ENCODE measurements at places on chromosomes 1 and 21.

DNA sequence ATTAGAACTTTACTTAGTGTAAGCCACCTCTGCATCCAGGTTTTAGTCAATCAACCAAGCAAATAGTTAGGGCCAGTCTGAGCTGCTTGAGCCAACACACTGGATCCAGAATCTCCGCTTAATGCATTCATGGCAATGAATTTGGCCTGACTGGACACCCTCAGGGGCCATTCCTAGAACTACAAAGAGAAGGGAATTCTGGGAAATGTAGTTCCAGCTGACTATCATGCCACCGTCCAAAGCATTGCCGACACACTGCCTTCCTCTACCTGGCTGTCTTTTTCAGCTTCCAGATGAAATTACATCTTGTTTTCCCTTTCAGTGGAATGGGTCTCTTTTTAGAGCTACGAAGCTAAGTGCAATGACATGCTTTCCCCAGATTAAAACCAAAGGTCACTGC, 163.0 kb upstream of the IGSF21 start:
- no peak for DNase-seq

GRCh38 chr1:48469616-48470480, 2.2 kb downstream of the SPATA6 start:
- no peak for DNase-seq

DNA sequence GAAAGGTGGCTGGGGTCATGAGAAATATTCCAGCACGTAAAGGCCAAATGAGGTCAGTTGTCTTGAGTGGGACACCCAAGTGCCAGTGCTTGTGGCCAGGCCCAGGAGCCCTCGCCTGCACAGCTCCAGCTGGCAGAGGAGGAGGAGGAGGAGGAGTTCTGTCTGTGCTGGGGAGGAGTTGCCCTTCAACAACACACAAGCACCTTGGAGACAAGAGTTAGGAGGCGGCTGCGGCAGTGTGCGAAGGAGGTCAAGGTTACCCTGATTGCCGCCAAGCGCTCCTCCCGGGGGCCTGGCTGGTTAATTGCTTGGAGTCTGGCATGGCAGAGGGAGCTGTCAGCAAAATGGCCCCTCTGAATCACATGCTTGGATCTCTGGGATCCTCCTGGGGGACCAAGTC, 45.1 kb downstream of the GRIK3 start:
- no peak for DNase-seq

DNA sequence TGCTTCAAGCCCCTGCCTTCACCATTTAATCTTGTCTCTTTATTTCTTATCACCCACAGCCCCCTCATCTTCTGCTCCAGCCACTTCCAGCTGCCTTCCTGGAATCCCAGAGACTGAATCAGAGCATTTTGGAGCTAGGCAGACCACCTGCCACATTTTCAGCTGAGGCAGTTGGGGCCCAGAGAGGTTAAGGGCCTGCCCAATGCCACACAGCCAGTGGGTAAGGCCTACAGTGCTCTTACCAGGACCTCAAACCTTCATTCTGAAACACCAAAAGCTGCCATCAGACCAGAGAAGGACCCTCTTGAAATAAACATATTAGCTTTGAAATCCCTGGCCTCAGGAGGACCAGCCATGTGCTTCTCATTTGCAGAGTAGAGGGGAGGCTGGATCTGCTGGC, 17.6 kb upstream of the SLC6A17 start:
- DNase-seq: no peak

GRCh38 chr1:17188889-17189631, 15.9 kb upstream of the PADI1 start:
- DNase-seq: no peak

GRCh38 chr1:41613689-41614574, 129.4 kb upstream of the EDN2 start:
- DNase-seq: no peak

- no peak for DNase-seq
Measured at GRCh38 chr1:172960019-172960418, 90.7 kb downstream of the TNFSF18 start.

GRCh38 chr1:7613106-7613850, 157.8 kb upstream of the VAMP3 start:
- no peak for DNase-seq

GRCh38 chr1:168733241-168733640, 4.2 kb upstream of the DPT start:
- DNase-seq: no peak

DNA sequence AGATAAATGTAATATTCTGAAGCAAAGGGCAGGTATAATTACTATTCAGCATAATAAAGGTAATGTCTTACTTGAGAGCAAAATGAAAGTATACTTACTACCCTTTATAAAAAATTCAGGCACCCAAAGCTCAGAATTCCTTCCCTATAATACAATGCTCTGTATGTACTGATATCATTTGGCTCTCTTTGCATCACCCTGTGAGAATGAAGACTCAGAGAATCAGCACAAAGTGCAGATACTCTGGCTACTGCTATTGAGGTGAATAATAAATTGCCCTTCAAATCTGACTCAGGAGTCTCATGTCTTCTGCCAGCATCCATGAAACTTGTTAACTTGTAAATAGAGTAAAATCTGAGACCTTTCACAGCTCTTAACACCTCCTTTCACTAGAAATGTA, 108.5 kb upstream of the KCTD3 start:
- no peak for DNase-seq

GRCh38 chr1:199202331-199202730, 563.5 kb downstream of the PTPRC start:
- no peak for DNase-seq

GRCh38 chr1:213761845-213762407, 225.8 kb upstream of the PROX1 start:
- no peak for DNase-seq

DNA sequence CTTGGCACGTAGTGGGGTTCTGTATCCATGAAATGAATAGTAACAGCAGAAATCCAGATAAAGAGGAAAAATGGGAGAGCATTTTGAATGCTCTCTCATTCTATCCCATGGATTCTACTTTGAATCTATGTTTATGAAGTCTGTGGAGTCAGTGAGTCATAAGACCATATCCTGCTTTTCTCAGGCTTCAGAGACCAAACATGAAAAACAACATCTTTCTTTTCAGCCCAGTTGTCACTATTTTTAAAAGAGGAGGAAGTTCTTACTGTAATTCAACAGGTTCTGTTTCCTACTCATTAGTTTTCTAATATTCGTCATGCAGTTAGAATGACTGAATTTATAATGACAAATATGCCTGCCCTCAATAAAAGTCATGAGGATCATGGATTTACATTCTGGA, 39.4 kb upstream of the CD55 start:
- no peak for DNase-seq

- no peak for DNase-seq
Measured at GRCh38 chr1:100394285-100394684, 42.0 kb downstream of the CDC14A start.

DNA sequence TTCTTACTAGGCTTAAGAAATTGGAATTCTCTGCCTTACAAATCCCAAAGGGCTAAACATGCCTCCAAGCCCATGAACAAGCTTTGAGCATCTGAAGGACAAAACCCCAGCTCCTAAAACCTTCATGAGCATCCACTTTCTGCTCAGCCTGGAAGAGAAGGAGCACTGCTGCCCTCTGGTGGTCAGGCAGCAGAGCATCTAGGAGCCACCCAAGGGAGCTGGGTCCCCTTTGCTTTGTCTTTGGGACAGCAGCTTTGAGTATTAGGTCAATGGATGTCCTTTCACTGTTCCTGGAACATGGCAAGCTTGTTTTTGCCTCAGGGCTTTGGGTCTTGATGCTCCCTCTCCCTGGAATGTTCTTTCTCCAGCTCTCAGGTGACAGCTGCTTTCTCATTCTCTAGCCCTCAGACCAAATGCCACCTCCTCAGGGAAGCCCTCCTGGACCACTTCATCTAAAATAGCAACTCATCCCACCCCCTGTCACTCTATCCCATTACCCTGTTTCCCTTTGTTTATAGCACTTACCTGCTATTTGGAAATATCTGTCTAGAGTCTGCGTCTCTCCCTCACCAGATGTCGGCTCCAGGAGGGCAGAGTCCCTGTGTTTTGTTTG, 25.7 kb downstream of the RAB7B start:
- peak; percentile 71 for DNase-seq

DNA sequence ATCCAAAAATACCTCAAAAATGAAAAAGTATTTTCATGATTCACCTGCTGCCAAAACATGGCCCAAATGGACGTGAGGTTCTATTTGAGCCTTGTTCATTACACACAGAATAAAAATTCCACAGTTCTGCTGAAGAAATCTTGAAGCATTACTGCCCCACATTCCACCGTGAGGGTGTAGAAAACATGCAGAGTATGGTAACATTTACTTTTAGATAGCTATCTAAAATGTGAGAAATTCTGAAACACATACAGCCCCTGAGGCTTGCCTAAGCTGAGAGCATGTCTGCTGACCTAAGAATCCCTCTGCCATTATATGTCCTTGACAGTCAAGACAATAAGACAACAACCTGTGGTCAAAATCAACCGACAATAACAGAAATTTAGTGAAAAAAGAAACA, 186.5 kb downstream of the DSCAM start:
- DNase-seq: no peak

DNA sequence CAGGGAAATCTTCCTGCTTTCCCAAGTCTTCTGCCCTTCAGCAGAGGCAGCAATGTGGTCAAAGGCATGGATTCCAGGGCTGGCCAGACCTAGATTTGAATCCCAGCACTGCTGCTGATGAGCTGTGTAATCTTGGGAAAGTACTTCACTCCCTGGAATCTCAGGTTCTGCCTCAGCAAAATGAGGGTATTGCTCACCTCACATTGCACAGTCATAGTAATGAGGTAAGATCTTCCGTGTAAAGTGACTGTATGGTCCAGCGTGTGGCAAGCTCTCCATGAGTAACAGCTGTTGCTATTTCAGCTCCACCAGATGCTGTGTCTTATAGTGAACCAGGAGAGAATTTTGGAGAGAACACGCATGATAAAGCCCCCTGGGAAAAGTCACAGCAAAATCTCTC, 56.1 kb upstream of the F3 start:
- no peak for DNase-seq

- no peak for DNase-seq
Measured at GRCh38 chr1:218380125-218380977, 35.2 kb downstream of the TGFB2 start.

DNA sequence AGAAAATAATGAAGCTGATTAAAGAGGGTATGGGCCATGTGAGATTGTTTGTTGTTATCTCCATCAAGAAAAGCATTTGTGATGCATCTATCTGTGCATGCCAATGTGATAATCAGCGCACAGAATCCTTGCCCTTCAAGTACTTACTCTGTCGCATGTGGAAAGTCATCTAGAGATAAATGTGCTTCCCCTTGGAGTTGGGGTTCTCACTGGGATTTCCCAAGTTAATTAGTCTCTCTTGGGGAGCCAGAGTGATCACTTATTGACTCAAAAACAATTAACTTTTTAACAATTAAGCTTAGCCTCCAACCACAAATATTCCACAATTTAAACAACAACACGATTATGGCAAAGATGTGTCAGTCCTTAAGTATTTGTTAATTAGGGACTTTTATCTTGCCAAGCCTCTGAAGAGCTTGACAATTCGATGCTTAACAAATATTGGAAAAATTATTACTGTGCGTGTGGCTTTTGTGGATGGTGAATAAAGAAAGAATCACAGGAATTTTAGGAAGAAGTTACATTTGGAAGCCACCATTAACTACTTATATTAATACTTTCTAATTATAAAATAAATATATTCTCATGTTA, 17.5 kb downstream of the RHOU start:
- no peak for DNase-seq

GRCh38 chr1:10103193-10103592, 70.4 kb downstream of the UBE4B start:
- no peak for DNase-seq

DNA sequence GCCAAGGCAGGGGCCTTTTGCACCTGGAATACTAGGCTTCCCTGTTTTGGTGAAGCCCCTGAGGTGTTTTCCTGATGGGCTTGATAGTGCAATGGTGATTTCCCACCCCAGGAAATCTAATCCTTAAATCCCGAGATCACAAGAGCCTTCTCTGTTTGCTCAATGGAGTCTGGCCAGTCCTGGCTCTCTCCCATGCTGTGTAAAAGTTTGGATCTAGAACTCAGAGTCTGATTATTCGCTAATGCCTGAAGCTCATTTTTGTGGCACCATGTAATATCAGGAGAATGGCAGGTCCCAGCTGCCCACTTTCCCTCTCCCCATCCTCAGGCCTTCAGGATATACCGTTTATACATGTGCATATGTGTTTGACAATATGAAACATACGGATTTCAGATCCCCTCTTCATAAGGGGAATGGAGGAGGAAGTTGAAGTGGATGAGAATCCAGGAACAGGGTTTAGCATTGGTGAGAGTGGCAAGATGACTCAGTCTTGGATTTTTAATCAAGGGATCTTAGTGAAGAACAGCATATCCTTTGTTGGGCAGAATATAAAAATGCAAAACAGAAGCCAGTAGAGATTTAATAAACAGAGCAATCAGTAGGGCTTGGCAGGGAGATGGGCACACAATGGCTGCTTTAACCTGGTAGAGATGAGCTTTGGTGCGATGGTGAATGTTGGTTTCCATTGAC, 62.1 kb downstream of the CLIC6 start:
- DNase-seq: no peak

GRCh38 chr1:64479874-64480273, 9.9 kb downstream of the CACHD1 start:
- DNase-seq: no peak

GRCh38 chr1:56266359-56266758, 313.0 kb downstream of the PLPP3 start:
- DNase-seq: no peak

DNA sequence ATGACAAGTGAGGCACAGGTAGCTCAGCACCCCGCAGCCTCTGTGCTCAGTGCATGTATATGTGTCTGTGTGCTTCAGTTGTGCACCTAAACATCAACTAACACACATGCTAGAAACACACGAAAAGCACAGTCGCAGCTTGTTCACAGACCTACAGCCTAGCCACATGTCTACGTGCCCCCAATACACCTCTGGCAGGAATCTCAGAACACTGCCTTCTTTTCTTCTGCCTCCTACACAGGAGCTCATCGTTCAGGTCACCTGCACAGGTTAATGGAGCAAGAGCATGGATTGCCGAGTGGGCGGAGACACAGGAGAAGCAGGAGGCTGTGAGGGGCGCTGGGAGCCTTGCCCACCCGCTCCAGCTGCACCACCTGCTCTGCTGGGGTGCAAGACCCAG, 31.7 kb downstream of the CTNNBIP1 start:
- no peak for DNase-seq

DNA sequence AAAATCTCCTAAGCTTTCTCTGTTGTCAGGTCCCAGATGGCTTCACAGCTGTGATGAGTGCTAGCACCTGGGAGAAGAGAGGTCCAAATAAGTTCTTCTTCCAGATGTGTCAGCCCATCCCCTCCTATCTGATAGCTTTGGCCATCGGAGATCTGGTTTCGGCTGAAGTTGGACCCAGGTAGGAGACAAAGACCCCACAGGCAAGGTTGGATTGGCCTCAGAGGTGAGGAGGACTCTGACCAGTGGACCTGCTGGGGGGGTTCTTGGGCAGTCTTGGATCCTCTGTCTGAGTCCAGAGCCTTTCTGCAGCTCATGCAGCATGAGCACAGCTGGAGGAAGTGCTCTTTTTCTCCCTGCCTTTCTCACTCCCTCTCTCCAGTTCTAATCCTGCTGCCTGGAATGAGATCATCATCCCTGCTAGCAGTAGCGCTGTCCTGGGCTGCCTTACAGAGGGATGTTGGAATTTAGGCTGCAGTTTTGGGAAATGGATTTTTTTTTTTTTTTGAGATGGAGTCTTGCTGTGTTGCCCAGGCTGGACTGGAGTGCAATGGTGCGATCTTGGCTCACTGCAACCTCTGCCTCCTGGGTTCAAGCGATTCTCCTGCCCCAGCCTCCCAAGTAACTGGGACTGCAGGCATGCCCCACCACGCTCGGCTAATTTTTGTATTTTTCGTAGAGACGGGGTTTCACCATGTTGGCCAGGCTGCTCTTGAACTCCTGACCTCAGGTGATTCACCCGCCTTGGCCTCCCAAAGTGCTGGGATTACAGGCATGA, 7.1 kb downstream of the RNPEP start:
- no peak for DNase-seq

Data from HuH-7 (cell line).